ENCODE measurements at places on chromosomes 6 and 20.

DNA sequence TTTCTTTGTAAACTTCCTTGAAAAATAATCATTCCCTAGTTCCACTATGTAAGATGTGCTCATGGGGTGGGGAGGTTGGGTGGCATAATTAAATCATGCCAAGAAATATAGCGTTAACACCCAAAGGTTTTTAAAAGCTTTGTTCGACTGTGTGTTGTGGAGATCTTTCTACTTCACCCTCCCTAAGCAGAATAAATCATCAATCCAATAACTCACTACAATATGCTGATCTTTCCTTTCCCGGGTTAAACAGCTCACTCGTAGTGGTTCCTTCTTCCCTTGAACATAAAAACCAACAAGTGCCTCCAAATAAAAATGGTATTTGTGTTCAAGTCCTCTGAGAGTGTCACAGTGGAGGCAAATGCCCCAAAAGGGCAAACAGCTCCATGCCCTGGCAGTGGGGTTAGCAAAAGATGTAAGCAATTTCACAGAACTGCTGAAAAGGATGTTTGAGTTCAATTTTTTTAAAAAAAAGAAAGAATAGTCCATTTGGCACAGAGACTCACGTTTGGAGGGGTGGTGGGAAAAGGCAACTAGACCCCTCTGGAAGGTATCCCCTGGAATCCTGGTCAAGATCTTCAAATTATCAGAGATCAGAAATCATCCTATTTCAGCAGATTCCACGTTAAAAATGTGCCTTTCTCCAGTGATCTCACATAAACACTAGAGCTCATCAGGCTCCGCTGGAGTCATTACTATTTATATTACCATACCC is 99.1 kb downstream of the TFAP2A start:
- DNase-seq = no peak

- no peak for DNase-seq
These were observed 15.7 kb downstream of the PPP1R3G start for GRCh38 chr6:5100806-5101205.

GRCh38 chr6:87628881-87629280 is 38.9 kb downstream of the ORC3 start:
- no peak for DNase-seq

DNA sequence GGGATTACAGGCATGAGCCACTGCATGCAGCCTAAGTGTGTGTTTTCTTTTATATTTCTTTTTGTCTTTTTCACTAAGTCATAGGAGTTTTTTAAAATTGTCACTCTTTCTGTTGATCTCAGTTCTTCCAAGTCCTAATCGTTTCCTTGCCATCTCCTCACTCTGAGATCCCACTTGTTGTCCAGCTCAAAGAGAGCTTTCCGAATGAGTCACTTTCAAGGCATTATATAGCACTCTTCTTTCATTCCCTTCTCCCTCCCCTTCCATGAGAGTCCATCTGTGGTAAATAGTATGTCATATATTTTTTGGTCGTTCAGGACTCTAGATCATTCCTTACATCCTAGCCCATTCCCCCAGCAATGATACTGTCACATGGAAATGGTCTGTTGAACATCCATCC is 4.3 kb downstream of the VAPB start:
- DNase-seq = peak; percentile 26

DNA sequence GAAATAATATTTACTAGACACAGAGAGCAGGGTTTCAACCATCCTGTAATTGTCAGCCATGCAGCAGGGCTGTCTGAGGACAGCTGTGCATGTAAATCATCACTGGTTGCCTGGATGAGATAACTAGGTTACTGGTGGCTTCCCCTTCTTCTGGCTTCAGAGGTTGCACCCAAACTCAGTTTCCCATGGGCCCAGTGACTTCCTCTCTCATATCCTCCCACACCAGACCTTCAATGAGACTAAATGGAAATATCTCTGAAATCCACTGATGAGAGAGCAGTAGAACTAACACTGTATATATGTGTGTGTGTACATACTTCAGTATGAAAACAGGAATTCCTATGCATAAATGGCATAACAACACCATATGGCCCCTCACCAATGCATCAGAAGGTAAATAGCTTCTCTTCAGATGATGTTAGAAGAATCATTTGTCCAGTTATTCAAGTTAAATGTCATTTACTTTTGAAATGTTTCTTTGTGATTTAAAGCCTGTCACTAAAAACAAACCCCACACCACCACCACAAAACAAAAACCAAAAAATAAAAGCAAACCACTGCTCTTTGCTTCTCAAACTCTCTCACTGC is 51.0 kb upstream of the IL20RA start:
- DNase-seq = no peak

DNA sequence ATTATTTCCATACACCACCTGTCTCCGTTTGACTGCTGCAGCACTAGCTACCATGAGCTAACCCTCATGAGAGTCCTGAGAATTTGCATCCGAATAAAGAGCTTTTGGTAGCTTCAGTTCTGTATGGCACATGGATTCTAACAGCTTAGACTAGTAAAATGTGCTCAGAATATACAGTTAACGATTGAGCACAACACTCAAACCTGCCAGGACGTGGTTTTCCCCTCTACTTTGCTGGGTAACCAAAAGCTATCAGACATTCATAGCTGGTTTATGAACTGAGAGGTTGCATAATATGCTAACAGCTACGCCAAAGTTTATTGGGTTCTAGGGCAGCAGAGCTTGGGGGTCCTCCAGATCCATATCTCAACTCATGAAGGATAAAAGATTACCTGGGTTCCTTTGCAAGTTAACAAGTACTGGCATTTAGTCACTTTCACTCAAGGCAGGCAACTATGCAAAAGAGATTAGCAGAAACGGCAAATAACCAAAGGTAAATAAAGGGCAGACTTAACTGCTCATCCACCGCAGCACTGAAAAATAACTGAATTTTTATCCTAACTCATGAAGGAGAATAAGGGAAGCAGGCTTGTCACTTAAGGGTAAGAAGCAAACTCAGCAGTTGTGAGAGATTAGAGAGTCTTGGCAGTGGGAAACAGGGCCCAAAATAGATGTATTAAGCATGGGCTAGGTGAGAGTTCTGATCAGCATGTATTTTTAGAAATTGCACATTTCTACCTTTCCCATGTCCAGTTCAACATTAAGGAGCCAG is 29.4 kb downstream of the NUDT3 start:
- DNase-seq = no peak

- DNase-seq = no peak
These were observed 2.8 kb upstream of the RNASET2 start for GRCh38 chr6:166958926-166959861.

DNA sequence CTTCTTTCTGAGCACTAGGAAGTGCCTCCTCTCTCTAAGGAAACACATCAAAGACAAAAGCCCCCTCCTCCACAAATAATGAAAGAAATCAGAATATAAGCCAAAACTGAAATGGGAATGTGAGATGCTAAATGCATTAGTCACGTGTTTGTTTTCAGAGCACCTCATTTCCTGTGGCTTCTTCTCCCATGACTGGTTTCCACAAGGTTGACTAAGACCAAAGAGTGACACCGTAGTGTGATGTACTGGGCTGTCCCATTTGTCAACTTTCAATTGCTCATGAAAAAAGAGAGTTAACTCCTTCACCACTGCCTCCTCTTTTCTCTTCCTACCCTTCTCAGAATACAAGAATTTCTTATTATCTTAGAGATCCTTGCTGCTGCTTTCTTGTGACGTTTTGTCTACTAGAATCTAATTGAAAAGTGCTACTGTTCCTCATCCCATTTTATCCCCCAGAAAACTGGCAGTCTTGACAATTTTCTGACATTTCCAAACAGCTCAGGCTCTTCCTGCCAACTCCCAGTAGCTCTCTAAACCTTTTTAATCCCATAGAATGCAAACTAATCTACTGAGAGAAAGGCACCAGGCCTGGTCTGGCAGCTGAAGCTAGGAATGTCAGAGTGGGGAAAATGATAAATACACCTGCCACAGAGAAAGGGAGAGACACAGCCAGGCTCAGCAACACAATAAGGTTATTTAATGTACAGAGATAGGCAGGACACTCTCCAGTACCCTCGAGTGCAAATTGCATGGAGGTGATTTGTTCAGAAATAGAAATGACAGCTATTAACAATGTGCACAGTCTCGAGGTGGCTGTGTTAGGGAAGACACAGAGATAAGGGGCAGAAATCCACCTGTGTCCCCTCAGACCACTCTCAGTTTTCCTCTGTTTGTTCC is 671.7 kb upstream of the NRSN1 start:
- peak; percentile 11 for DNase-seq

DNA sequence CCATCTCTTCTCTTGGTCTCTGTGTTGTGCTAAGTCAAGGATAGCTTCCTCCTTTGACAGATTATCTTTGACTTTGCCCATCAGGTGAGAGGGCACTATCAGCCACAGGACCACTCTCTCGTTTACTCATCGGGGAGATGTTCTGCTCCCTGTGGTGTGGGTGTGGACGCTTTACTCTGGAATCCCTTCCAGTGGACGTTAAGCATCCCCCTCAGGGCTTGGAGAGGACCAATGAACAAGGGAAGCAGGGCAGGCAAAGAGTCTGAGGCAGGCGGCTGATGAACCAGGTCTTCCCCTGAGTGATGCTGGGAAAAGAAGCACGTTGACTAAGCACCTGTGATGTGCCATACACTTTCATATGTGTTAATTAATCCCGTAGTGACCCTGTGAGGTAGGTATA is 21.0 kb upstream of the RNF24 start:
- no peak for DNase-seq

- DNase-seq = no peak
These were observed 216.7 kb downstream of the ATXN1 start for GRCh38 chr6:16544521-16544920.

GRCh38 chr6:38495518-38495917 is 144.2 kb downstream of the BTBD9 start:
- DNase-seq = no peak

DNA sequence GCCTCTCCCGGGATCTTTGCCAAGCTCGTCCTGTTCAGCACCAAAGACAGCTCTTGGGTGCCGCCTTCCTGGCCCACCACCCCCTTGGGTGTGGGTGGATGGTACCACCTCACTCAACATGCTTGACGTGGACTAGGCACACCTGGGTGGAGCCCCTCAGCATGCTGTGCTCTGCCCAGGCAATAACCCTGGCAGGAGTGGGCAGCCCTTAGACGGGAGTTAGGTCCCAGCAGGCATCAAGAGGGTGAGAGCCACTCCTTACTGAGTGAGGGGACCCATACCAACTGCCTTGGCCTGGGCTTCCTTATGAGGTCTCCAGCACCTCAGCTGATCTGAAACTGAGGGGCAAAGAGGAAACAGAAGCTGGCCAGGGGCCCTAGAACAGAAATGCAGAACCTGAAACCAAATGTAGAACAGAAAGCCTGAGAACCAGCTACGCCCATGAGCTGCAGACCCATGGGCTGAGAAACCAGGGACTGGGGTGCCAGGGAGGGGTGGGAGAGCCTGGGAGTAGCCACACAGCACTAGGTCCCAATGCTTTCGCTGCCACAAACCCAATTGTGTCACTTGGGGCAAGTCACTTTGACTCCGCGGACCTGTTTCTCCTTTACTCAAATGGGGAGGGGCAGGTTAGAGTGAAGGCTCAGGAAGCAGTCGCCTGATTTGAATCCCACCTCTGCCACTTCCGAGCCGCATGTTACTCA is 2.0 kb downstream of the FGD2 start:
- DNase-seq = no peak

GRCh38 chr6:44266347-44266746 is 996 bp upstream of the NFKBIE start:
- no peak for DNase-seq

DNA sequence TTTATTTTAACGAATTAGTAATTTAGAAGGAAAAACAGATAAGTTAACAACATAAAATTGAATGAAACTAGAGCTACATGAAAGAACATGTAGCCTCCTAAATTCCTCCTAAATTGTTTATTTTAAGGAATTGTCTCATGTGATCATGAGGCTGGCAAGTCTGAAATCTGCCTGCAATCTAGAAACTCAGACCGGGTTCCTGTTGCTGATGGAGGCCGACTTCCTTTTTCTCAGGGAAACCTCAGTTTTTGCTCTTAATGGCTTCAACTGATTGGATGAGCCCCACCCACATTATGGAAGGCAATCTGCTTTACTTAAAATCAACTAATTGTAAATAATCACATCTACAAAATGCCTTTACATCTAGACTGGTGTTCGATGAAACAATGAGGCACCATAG is 267.6 kb upstream of the PRND start:
- no peak for DNase-seq

DNA sequence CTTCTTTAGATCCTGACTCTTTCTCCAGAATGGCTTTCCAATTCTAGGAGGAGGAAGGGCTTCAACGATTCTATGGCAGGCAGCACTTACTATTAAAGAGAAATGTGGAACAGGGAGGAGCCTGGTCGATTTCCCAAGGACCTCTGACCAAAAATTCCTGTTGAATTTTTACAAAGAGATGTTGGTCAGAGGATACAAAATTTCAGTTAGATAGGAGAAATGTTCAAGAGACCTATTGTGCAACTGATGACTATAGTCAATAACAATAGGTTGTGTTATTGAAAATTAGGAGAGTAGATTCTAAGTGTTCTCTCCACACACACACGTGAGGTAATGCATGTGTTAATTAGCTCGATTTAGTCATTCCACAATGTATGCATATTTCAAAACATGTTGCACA is 130.1 kb upstream of the TNFAIP3 start:
- no peak for DNase-seq

DNA sequence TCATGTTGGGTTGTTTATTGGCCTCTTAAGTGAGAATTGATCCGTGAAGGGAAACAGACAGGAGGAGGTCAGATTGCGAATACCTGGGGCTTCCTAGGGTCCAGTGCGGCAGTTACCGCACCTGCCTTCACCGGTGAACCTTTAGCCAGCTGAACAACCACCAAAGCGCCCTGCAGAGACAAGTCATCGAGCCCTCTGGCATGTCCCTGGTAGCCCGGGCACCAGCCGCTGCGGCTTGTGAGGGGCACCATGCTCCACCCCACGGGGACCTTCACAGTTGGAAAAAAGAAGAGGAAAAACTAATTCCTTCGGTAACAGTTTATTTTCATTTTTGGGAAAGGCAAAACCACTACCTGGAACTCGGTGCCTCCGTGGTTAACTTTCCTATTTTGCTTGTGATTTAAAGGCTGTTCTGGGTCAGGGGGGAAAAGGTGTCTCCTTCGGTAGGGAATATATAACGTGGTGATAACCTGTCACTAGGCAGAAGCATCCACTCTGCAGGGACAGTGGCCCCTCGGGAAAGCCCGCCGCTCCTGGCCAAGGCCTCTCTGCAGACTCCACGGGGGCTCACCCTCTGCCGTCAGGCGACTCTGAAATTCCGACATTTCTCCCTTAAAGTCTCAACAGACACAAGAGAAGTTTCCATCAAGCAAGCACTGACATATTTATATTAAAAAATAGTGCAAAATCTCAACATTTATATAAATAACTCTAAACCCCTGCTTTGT is 30.7 kb upstream of the ZBP1 start:
- DNase-seq = no peak
